ENCODE measurements at places on chromosomes 11 and 22.

DNA sequence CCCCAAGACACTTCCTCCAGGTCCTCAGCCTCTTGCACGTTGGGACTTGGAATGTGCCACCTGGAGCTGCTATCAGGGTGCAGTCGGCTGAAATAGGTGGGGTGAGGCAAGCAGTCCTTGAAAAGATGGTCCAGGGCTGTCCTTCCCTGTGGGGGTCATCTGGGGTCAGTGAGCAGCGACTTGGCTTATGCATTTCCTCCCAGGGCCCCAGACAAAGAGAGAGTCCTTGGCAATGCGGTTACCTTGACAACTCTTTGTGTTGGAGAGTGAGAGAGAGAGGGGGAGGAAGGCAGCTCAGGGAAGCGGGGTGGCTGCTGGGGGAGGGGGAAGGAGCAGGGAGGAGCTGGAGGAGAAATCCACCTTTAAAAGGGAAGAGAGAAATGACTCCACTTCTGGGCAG lies 93.8 kb downstream of the MIAT start:
- peak; percentile 4 for DNase-seq

- DNase-seq: peak; percentile 88
Measured at GRCh38 chr11:36744375-36745168, 146.5 kb upstream of the RAG2 start.

DNA sequence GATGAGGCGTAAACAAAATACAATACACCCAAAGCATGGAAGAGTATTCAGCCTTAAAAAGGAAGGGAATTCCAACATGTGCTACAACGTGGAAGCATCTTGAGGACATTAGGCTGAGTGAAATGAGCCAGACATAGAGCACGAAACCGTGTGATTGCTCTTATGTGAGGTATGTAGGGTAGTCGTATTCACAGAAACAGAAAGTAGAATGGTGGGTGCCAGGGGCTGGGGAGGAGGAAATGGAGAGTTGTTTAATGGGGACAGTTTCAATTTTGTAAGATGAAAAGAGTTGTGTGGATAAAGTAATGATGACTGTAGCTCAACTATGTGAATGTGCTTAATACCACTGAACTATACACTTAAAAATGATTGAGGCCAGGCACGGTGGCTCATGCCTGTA lies 10.2 kb upstream of the KMT5B start:
- no peak for DNase-seq

GRCh38 chr11:59556917-59557348 lies 45.6 kb downstream of the OR4D9 start:
- DNase-seq: no peak

GRCh38 chr11:35771722-35772121 lies 109.1 kb downstream of the TRIM44 start:
- DNase-seq: no peak

All from suppressor macrophage (primary cell).